Activated T-helper 1 cell treated with anti-CD3 and anti-CD28 coated beads, Interleukin-2, amount 50 U/mL, for 16 hours (primary cell): ENCODE measurements at places on chromosomes 3 and 15.

DNA sequence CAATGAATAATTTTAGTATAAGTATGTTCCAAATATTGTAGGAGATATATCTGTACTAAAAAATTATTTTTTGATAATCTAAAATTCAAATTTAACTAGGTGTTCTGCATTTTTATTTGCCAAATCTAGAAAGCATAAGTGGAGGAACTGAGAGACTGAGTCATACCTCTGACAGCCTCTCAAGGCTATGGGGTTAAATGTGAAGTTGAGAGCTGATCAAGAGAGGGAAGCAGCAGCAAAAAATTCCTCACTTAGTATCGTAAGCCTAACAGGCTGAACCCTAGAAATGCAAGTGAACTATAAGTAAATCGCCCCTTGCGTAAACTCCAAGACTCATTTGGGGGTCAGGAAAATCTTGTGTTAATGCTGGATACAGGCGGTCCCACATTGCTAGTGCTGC lies 12.8 kb upstream of the TOPAZ1 start:
- DNase-seq: no peak

DNA sequence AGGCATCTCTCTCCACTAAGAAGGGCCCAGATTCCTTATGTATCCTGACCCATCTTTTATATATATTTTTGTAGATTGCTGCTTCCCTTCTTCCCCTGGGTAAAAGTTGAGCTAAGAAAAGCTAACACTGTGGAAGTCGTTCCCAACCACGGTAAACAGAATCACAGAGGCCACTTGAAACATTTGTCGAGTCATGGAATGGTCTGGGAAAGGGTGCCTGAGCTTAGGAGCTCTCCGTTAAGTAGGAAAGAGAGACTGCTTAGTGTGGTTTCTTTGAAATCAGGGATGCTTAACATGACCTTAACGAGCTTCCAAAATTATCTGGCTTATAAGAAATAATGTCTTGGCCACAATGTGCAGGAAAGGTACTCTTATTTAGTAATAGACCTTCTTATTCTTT lies 45.6 kb downstream of the ARNT2 start:
- no peak for DNase-seq

DNA sequence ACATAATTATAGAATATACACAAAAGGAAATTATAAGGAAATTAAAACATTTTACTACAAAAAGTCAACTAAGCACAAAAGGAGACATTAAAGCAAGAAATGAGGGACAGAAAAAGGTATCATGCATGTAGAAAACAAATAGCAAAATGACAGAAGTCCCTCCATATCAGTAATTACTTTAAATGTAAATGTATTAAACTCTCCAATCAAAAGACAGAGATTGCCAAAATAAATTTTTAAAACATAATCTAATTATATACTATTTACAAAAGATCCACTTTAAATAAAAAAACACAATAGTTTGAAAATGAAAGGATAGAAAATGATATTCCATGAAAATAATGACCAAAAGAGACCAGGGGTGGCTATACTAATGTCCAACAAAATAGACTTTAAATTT lies 123.7 kb downstream of the MEX3B start:
- no peak for DNase-seq

- DNase-seq: no peak
Measured at GRCh38 chr3:126854666-126855065, 128.2 kb upstream of the PLXNA1 start.

- no peak for DNase-seq
Measured at GRCh38 chr3:100600181-100601042, 9.0 kb upstream of the ADGRG7 start.
